Small intestine (tissue), 16 donors: ENCODE measurements at places on chromosomes 6 and 20. TPM values are rescaled to one million over a fixed set of nuclear protein-coding genes. Genes with fewer than 3 reads are reported as not detected.

DNA sequence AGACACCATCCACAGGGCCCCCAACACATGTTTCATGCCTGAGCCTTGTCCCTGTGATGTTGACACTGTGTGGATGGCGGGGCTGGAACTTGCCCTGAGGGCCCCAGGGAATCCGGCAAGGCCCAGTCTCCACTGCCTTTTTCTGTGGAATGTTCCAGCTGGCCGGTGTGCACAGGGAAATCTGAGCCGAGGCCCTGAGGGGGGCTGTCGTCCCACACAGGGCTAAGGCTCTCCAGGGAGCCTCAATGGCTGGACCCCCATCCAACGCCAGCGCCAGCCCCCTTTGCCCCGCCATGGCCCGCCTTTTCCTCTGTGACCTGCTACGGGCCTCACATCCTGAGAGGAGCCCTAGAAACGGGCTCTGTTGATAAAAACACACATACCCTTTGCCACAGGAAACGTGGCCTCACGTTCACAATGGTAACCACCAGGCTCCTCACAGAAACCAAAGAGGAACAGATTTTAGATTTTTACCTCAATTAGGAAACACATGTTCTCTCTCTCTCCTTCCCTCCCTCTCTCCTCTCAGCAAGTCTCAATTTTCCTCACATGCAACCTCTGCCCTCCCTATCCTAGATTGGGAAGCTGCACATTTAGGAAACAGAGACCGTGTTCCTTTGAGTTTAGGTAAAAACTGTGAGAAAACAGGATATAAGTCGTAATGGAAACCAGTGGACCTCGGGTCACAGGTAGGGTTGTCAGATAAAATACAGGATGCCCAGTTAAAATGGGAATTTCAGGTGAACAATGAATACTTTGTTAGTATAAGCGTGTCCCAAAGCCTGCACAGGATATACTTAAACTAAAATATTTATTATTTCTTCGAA is 13.7 kb upstream of the ZNF831 start:
- DNase-seq = peak; percentile 31

DNA sequence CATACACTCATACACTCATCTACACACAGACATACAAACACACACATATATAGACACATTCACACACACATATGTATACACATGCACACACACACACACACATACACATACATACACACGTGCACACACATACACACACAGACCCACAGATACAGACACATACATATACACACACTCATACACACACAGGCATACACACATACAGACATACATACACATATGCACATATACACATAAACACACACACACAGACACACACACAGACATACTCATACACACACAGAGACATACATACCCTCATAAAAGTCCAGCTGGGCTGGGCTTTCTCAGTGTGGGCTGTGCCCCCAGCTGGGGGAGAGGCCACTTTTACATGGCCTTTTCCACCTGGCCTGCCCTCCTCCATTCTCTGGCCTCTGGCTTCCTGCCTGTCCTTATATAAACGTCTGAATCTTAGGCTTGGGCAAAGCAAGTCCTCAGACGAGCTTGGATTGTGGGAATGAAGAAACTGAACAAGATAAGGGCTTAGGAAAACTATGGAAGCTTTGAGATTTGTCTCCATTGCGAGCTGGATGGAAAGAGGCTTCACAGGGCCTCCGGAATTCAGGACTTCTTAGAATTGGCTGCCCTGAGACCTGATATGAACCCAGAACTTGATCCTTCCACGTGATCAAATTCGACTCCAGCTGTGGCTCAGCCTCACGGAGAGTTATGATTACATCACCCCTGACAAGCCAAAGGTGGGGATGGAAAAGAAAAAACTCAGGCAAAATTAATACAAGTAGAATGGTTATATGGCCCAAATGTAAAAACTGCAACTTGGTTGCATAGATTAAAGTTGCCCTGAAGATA is 22.5 kb upstream of the CST3 start:
- DNase-seq = no peak

GRCh38 chr6:53347250-53347920 is 1.4 kb downstream of the ELOVL5 start:
- DNase-seq = peak; percentile 32

- DNase-seq = no peak
These were observed 60.6 kb downstream of the BTBD9 start for GRCh38 chr6:38579010-38579628.

DNA sequence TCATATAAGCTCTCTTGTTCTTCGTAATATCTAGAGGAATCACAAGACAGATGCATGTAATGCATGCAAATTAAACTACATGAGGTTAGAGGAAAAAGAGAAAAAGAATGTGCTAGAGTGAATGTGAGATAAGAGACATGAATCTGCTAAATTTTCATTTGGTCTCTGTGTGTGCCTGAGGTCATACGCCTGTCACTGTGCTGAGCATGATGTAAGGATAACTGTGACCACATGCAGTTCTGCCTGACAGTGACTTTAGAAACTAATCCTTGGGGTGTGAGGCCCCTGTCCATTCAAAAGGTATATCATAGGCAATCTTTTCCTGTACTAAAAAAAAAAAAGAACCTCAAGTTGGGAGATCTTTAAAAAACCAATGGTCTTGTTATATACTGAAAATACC is 70.6 kb downstream of the SHPRH start:
- DNase-seq = no peak

Gene ANKEF1
- 6.5 TPM for polyA plus RNA-seq

Gene KDM1B
- polyA plus RNA-seq = 7.0 TPM

Gene HAO1
- not detected for polyA plus RNA-seq
